HS-27A (cell line): ENCODE measurements at places on chromosomes 3 and 15.

DNA sequence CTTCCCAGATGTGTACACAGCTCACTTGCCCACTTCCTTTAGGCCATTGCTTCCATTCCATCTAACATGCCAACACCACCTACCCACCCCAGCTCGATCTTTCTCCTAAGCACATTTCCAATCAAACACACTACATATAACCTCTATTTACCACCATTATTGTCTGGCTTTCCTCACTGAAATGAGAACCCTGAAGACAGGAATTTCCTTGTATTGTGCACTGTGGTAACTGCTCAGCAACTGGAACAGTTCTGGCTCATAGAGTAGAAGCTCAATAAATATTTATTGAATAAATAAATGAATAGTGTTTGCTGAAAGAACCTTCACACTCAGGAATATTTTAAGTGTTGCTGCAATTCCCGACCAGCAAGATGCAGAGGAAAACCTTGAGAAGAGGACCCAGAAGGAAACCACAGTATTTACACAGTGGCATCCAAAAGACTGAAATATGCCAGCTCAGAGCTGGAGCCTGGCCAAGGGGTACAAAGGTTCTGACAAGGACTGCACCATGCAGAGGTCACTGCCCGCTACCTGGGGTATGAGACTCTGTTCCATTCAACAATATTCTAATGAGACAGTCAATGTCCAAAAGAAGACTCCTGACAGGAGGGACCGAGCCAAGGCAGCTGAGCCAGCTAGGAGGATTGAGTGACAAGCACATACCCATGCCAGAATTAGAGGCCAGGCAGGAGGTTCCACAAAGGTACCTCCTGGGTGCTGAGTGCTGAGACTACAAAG lies 168.8 kb downstream of the NUP210 start:
- DNase-seq, result no peak

DNA sequence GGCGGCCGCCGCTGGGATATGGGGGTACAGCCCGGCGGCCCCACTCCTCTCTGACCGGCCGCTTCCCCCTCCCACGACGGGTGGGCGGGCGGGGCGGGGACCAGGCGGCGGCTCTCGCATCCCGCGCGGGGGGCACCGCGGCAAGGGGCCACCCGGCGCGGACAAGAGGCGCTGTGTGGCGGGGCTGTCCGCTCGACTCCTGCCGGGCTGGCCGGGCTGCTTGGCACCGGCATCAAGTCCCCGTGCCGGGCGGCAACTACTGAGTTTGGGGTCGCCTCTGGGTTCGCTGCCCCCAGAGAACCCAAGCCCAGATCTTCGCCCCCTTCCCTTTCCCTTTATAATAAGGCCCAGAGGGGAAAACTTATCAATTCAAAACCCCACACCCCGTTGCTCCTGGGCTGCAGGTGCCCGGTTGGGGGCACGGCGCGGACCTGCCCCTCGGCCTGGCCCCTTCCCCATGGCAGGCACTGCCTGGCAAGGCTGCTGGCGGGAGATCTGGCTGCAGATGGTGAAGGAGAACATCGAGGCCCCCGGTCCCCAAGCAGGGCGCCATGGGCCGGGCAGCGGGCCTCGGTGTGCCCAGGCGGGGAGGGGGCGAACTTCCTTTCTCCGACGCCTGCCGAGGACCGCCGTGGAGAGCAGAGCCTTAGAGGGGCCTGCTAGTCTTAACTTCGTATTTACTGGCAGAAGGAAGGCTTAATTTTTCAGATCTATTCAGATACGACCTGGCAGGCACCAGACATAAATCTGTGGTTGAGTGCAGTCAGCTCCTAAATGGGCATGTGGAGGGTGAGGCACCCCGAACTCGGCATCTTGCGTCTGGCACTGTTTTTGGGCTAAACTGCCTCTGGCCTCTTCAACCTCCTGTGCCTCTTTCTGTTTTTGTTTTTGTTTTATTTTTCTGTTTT lies 911 bp downstream of the APBA2 start:
- DNase-seq, result no peak

DNA sequence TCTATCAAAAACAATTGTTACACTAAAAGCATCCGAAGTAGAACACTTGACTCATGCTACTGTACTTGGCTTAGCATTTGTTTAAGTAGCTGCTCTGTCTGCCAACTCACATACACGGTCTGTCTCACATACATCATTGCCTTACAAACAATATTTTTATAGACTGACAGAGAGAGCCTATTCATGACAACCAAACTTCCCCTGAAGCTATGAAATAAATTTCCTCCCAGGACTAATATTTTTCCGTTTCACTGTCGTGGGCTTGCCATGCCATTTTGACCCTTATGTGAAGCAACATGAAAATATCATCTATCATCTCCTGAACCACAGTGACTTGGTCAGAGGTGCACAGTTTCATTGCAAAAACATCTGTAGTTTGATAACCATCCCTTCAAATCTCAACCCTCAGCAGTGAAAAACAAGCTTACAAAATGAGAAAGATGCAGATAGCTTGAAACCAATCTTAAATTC lies 66.5 kb upstream of the PYGO1 start:
- no peak for DNase-seq

DNA sequence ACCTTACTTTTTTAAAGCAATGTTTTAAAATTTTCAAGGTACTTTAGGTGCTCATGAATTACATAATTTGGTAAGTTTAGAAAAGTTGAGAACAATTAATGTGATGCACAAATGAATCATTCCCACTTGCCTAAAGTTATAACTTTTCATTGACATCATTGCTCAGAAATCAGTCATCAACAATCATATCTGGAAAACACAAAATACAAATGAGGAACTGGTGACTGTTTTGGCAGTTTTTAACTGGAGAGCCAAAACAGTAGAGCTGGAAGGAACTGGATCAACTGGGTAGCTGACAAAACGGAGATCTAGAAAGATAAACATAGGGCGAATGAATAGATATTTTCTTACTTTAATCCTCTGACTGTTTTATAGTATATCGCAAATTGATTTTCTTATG lies 767.1 kb downstream of the IGSF11 start:
- no peak for DNase-seq

DNA sequence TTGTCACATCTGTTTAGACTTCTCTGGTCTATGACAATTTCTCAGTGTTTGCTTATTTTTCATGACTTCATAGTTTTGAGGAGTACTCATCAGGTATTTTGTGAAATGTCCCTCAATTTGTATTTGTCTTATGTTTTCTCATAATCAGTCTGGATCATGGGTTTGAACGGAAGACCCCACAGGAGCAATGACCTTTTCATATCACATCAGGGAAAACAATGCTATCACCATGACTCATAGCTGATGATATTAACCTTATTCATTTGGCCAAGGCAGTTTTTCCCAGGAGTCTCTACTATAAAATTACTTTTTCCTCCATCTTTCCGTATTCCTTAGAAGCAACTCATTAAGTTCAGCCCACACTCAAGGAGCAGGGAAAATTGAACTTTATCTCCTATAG lies 32.7 kb downstream of the AADACL2 start:
- peak; percentile 5 for DNase-seq

GRCh38 chr3:74267588-74268184 lies 346.8 kb downstream of the CNTN3 start:
- DNase-seq, result peak; percentile 1

GRCh38 chr15:68310804-68311463 lies 33.4 kb downstream of the FEM1B start:
- DNase-seq, result no peak

- DNase-seq, result no peak
These were observed 35.3 kb upstream of the DPPA4 start for GRCh38 chr3:109372639-109373038.

- no peak for DNase-seq
These were observed 1.4 kb upstream of the ACP3 start for GRCh38 chr3:132315851-132316250.

DNA sequence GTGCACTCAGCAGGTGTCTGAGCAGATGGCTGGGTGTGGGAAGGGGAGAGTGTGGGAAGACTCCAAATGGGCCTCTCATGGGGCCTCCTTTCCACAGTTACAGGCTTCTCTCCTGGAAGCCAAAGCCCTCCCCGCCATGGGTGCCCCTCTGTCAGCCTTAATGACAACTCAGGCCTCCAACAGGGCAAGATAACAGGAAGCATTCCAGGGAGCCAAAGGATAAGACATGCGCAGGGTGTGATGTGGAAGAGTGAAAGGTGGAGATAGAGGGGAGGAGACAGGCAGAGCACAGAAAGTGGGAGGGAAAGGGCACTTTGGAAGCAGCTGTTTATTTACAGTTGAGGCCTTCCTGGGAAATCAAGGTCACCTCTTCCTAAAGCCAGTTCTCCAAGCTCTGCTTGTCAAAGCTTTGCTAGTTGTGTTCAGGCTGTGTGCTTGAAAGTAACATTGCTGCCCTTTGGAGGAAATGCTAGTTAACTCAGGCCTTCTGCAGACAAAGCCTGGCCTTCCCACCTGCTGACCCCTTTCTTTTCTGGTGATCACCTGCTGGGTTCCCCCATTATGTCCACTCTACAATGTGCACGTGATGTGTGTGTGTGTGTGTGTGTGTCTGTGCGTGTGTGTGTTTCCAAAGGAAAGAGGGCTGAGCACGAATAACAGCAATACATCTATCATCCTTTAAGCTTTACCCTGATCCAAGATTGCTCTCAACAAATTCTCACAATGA lies 35.2 kb upstream of the SMAD3 start:
- no peak for DNase-seq

DNA sequence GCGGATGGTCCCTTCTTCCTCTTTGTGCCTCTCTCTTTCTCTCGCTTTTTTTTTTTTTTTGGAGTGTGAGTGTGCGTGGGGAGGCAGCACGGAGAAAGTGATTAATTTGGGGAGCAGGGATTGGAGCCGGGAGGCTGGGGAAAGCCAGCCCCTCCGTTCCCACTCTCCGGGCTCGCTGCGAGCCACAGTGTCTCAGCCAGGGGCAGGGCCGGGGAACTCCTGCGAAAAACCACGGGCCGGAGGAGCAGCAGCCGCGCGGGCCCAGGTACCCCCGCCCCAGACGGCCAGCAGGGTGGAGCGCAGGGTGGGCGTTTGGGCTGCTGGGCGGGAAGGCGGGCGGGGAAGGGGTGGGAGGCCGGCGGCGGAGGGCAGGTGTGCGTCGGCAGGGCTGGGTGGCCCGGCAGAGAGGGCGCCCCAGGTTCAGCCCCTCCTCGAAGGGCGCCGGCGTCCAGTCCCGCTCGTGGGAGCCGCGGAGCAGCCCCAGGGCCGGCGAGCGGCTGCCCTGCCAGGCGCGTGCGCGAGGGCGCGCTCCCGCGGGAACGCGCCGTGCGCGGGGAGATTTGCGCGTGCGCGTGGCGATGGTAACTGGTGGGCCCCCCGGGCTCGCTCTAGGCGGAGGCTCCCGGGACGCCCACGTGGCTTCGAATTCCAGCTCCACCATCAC lies 1.4 kb downstream of the CHL1 start:
- DNase-seq, result no peak

GRCh38 chr3:189099505-189100290 lies 72.1 kb upstream of the TPRG1 start:
- DNase-seq, result no peak

GRCh38 chr15:77739591-77740378 lies 107.1 kb upstream of the LINGO1 start:
- no peak for DNase-seq

GRCh38 chr3:189361103-189361835 lies 189.5 kb downstream of the TPRG1 start:
- peak; percentile 5 for DNase-seq

GRCh38 chr3:105254154-105254553 lies 112.6 kb upstream of the ALCAM start:
- no peak for DNase-seq

DNA sequence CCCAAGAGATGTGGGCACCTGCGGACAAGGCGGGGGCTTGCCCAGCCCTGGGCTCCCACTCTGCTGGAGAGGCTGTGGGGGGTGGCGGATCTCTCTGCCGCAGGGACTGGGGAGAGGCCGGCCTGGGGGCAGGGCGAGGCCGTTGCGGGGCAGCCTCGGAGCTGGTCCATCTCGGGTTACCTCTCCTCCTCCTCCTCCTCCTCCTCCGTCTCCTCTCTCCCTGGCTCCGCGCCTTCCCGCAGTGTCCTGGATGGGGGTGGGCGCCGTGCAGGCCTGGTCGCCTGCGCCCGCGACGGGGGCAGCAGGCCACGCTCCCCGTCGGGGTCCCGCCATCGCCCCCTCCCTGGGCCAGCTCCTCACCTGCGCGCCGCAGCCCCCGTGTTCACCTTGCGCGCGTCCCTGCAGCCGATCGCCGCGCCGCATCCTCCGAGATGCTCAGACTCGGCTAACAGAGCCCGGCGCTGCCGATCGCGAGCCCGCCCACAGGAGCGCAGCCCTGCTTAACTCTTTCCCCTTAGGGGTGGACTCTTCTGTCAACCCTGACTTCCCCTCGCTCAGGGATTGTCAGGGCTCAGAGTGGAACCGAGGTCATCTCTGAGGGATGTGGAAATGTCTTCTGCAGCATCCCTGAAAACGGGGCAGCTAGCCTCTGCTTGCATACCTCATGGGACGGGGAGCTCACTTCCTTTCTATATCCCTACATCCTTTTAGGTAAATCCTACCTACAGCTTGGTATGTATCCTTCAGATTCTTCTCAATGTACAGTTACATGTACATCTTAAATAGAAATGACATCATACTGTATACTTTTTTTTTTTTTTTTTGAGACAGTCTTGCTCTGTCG lies at the start of gene PRRT3:
PRRT3 (minus strand) TSS at position 447 of the 844 bp plus-strand sequence. CDS start 2,293 bp downstream, outside the sequence.
- DNase-seq, result no peak

DNA sequence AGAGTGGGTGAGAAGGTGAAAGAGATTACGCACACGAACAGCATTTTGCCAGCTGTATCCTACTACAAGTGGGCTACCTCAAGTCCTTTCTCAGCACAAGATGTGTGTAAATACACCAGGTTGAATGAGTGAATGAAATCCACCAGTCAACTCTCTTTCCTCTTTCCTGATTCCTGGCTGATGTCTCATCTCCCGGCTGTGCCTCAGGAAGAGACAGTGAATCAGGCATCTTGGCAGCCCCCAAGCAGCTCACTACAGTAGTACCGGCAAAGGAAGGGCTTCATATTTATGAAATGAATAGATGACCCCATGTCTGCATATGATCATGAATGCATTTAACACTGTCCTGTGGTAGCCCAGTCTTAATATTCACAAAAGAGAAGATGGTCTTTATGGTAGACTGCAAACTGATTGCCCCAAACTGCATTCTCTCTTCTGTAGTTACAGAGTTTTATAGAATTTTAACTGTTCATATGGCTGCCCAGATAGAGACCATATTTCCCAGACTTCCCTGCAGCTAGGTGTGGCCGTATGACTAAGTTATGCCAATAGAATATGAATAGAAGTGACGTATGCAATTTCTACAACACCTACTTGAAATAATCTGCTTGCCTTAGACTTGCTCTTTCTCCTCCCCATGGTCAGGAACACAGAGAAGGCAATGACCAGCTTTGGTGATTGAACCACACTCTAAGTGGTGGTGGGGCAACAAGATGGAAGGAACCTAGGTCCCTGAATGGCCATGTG lies 22.7 kb downstream of the MGLL start:
- peak; percentile 85 for DNase-seq

GRCh38 chr3:76083992-76084391 lies 298.6 kb upstream of the ZNF717 start:
- DNase-seq, result no peak

DNA sequence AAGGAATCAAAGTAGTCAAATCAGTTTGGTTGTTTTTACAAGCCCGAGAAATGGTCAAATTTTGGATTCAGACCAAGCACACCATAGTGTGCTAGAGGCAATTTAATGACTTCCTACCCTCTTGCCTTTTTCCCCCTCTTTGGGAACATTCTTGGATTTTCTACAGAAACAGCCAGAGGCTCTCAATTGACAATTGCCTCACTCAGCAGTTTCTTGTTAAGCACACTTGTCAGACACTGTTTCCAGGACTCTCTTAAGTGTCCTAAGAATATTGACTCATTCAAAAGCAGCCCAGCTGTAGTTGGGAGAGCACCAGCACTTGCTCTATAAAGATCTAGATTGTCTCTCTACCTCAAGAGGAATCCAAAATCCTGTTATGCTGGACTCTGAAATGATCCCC lies 1.5 kb upstream of the SLC35G2 start:
- DNase-seq, result no peak

- no peak for DNase-seq
These were observed 5.5 kb downstream of the CD47 start for GRCh38 chr3:108085370-108085769.
